Activated naive CD8-positive, alpha-beta T cell treated with anti-CD3 and anti-CD28 coated beads for 36 hours (primary cell): ENCODE measurements at places on chromosomes 1 and 21. TPM values are rescaled to one million over a fixed set of nuclear protein-coding genes. Genes with fewer than 3 reads are reported as not detected.

Gene RSPH1
- total RNA-seq = not detected

Gene MRPS14
- 42.1 TPM for total RNA-seq

DNA sequence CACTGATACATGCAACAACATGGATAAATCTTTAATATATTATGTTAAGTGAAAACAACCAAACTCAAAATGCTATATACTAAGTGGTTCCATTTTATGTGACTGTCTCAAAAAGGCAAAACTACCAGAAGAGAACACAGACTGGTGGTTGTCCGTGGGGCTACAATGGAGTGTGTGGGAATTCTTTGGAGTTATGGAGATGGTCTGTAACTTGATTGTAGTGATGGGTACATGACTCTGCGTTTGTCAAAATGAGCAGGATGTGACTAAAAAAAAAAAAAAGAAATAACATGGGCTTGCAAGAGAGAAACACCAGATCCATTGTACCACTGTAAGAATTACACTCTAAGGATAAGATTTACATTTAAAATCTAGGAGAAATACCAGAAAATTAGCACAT is 52.2 kb upstream of the KIAA1614 start:
- no peaks in the 10 kb centered on the region for H3K27me3 ChIP-seq
- no peak for DNase-seq
- H3K27ac ChIP-seq = no peak overlapping the region
- H3K4me1 ChIP-seq = peaks cover 3% of the 10 kb centered on the region

DNA sequence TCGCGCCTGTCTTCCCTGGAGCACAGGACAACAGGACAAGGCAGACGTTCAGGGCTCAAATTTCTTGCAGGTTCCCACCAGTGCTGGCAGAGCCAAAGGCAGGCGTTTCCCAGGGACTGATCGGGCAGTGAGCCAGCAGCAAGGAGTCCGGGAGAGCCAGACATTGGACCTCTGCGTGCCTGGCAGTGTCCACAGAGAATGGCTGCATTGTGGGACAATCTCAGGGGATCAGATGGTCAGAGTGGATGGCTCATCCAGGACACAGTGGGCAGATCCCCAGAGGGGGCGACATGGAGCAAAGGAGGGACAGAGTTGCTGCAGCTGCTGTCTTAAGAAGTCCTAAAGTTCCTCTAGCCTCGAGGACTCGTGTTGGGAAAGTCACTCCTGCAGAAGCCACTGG is 4.6 kb downstream of the TMEM63A start:
- peak; percentile 36 for DNase-seq
- peaks cover 11% of the 10 kb centered on the region for H3K36me3 ChIP-seq
- H3K4me3 ChIP-seq = no peak overlapping the region
- peaks cover 56% of the 10 kb centered on the region for H3K4me1 ChIP-seq

DNA sequence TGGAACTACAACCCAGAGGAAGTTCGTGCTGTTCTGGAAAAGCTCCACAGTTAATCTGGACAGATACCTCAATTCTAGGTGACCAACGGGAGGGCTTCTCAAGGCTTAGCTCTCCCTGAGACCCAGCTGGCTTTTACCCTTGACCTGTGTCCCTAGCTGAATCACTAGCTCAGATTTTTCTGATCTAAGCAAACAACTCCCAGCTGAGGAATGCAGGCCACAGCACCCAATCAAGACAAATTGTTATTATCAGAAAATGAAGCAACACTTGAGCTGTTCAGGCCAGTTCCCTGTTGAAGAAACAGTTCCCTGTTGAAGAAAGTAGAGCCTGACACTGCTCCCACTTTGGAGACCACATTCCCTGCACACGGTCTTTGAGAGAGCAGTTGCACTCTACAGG is 16.0 kb downstream of the DIO1 start:
- no peak for DNase-seq
- H3K4me1 ChIP-seq = peaks cover 5% of the 10 kb centered on the region
- H3K27ac ChIP-seq = no peak overlapping the region
- H3K27me3 ChIP-seq = no peaks in the 10 kb centered on the region

DNA sequence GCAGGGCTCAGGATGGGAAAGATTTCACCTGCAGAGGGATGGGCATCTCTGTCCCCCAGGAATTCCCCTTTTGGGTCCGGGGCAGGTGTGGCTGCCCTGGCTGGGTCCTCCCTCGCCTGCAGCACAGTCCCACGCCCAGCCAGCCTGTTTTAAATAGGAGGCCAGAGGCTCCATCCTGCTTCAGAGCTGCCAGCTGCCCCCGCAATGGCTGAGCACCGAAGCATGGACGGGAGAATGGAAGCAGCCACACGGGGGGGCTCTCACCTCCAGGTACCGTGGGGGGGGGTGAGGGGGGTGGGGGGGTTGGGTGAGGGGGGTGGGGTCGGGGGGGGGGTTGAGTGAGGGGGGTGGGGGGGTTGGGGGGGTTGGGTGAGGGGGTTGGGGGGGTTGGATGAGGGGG is 3.6 kb downstream of the SCNN1D start:
- H3K4me3 ChIP-seq = no peak overlapping the region
- H3K27me3 ChIP-seq = no peaks in the 10 kb centered on the region
- no peak for DNase-seq
- no peaks in the 10 kb centered on the region for H3K36me3 ChIP-seq

- H3K4me3 ChIP-seq = no peak overlapping the region
- peaks cover 48% of the 10 kb centered on the region for H3K27me3 ChIP-seq
- no peak overlapping the region for H3K27ac ChIP-seq
- no peaks in the 10 kb centered on the region for H3K36me3 ChIP-seq
- H3K4me1 ChIP-seq = peaks cover 6% of the 10 kb centered on the region
- DNase-seq = peak; percentile 28
Measured at GRCh38 chr1:85321237-85321964, 45.0 kb upstream of the BCL10 start.

GRCh38 chr1:182217071-182217470 is 155.6 kb upstream of the ZNF648 start:
- H3K27me3 ChIP-seq = no peaks in the 10 kb centered on the region
- no peaks in the 10 kb centered on the region for H3K4me1 ChIP-seq
- peaks cover 10% of the 10 kb centered on the region for H3K36me3 ChIP-seq
- H3K27ac ChIP-seq = no peak overlapping the region

DNA sequence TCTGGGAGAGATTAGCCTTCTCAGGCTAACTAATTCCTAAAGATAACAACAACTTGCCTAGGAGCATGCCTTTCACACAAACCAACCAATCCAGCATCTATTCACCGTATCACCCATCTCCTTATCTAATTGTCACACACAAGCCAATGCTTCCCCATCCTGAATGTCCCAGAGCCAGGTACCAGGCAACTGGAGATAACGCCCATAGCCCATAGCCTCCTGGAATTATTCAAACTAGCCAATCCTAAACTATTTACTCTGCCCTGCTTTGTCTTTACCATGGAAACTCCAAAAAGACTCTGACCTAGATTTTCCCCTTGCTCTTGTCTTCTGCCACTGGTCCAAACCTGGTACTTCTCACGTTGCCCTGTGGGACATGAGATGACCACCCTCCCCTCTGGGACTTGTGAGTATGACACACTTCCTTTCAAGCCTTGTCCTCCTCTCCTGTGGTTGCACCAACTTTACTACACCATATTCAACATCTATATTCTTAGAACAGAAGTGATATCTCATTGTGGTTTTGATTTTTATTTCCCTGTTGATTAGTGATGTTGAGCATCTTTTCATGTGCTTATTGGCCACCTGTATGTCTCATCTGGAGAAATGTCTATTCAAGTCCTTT is 8.8 kb upstream of the ATG4C start:
- peaks cover 15% of the 10 kb centered on the region for H3K27me3 ChIP-seq
- no peak for DNase-seq
- H3K4me3 ChIP-seq = no peak overlapping the region
- no peaks in the 10 kb centered on the region for H3K4me1 ChIP-seq
- no peaks in the 10 kb centered on the region for H3K36me3 ChIP-seq
- no peak overlapping the region for H3K27ac ChIP-seq

GRCh38 chr1:75579046-75579445 is 31.9 kb downstream of the SLC44A5 start:
- H3K4me1 ChIP-seq = no peaks in the 10 kb centered on the region
- no peaks in the 10 kb centered on the region for H3K36me3 ChIP-seq
- DNase-seq = no peak
- no peak overlapping the region for H3K27ac ChIP-seq

DNA sequence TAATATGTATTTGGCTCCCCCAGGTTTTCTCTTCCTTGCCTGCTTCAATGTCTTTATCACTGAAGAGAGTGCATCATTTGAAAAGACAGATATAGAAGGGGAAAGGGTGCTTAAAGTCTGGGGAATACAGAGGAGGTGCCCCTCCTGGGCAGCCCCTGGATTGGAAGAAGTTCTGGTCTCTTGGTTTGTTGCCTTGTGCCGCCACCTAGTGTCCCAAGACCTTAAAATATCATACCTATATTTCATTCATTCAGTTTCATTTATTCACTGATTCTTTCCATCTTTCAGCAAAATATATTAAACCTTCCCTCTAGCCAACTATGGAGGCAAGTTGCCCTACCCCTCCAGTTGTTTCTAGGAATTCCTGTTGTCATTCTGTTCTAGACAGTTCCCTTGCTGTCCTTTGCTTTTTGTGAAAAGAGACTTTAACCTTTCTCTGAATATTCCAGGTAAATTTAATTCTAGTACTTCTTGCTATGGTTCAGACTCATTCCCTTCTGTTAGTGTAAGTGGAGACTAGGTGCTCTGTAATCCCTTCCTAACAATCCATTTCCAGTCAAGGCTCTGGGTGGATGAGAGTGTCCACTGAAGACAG is 56.1 kb downstream of the MEF2D start:
- peaks cover 74% of the 10 kb centered on the region for H3K27me3 ChIP-seq
- peak; percentile 37 for DNase-seq
- no peak overlapping the region for H3K4me3 ChIP-seq
- no peaks in the 10 kb centered on the region for H3K36me3 ChIP-seq
- H3K27ac ChIP-seq = no peak overlapping the region
- H3K4me1 ChIP-seq = peaks cover 33% of the 10 kb centered on the region

- no peak for DNase-seq
- H3K36me3 ChIP-seq = peaks cover 65% of the 10 kb centered on the region
- no peaks in the 10 kb centered on the region for H3K27me3 ChIP-seq
- H3K27ac ChIP-seq = peak overlapping the region; percentile 97
Measured at GRCh38 chr1:167502719-167503462, 15.4 kb downstream of the CD247 start.

GRCh38 chr1:21543598-21543997 is 34.4 kb downstream of the ALPL start:
- H3K4me1 ChIP-seq = no peaks in the 10 kb centered on the region
- H3K4me3 ChIP-seq = no peak overlapping the region
- H3K27me3 ChIP-seq = peaks cover 13% of the 10 kb centered on the region
- DNase-seq = no peak
- no peak overlapping the region for H3K27ac ChIP-seq
